Retinal pigment epithelial cell (primary cell): ENCODE measurements at places on chromosomes 2 and 18.
A peak's percentile ranks its signal among the peaks of the same experiment; 100 is the strongest.

DNA sequence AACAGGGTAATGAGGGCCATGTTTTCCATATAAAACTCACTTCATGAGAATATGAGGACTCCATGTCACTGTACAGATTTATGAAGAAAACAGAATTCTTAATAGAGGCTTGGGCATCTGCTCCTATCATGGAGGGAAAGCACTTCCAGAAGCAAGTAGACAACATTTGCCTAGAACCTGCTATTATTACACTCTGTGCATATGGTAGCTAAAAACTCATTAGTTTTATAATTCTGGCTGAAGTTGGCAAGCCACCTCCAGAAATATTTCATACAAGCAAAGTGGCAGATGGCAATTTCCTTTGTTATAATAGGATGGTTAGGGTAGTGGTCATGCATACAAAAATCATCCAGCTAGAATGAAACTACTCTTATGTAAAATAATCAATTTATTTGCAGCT lies 65.8 kb upstream of the TLK1 start:
- no peak for DNase-seq

DNA sequence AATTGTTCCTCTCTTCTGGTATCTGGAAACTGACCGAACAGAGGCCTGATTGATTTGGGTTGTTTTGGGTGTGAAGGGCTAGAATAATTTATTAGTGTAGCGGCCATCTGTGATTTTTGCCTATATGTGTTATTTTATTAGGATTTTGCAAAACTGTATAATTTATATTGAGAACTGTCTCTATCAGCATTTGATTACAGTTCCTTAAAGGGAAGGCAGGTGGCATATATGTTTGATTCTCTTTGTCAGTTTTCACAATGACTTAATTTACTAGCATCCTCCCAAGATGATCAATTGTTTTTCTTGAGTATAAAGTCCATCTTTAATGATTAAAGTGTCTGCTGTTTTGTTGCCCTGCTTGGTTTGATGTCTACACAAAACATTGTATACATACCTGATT lies 4.5 kb downstream of the NBEAL1 start:
- no peak for DNase-seq

DNA sequence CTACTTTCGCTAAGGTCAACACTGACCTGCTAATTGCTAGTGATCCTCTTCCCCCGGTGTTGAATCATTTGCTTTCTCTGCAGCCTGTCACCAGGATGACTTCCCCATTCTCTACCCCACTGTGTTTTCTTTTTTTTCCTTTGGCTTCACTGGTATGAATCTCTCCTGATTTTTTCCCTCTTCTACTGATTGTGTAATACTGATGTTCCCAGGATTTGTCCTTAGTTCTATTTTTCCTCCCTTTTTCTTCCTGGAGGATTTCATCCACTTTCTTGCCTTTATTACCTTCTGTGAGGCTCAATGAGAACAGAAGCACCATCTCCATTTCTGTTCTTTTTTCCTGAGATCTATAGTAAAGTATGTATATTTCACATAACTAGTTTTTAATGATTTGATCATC lies 14.1 kb upstream of the MSH2 start:
- DNase-seq, result no peak

DNA sequence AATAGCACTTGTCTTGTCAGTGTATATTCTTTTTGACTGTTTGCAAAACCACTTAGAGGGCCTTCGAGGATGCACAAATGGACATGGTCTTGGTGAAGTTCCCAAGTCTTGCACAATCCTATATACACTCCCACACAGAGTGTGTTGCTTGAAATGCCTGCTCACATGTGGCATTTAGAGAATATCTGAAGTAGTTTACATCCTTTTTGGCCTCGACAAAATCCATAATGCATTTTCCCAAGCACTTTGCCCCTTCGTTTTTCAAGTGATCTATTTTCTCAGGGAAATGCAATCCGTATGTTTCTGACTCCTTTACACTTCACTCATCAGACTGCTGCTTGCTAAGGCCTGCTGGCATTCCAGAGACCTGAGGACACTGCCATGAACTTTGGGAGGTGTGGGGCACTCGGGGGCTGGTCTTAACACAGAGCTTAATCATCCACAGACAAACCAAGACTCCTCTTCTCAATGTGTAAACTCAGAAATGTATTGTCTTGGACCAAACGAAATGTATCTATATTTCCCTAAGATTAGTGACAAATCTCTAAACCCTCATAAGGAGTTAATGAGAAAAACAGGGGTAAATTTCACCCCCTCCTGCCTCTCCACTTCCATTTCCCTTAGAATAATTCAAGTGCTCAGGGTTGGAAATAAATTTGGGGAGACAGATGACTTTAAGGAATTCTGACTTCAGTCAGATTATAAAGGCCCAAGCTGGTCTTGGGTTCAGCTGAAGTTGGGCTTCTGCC lies 219.3 kb upstream of the APCDD1 start:
- peak; percentile 79 for DNase-seq

- no peak for DNase-seq
Observed at GRCh38 chr2:144516411-144516980, 3.4 kb downstream of the ZEB2 start.

GRCh38 chr2:86592547-86593230 lies 29.4 kb upstream of the CHMP3 start:
- no peak for DNase-seq

DNA sequence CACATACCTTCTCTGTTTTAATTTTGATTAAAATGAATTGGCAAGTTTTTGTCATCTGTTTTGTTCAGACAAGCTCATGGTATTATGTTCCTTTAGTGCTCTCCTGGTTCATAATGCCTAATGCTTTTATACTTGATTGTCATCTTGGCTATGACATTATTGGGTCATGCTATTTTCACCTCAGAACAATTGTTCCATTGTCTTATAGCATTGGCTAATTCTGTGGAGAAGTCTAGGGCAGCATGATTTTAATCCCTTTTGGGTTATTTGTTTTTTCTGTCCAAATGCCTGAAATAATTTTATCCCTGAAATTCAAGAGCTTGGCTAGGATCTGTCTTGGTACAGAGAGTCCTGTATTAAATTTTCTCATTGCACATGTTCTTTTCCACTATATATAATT lies 83.8 kb upstream of the CCDC85A start:
- DNase-seq, result peak; percentile 78

GRCh38 chr2:99067871-99068625 lies 73.5 kb upstream of the C2orf15 start:
- no peak for DNase-seq

- DNase-seq, result no peak
Observed at GRCh38 chr18:11110509-11110908, 38.9 kb downstream of the PIEZO2 start.

- no peak for DNase-seq
Observed at GRCh38 chr2:10278029-10278762, 24.5 kb upstream of the HPCAL1 start.

DNA sequence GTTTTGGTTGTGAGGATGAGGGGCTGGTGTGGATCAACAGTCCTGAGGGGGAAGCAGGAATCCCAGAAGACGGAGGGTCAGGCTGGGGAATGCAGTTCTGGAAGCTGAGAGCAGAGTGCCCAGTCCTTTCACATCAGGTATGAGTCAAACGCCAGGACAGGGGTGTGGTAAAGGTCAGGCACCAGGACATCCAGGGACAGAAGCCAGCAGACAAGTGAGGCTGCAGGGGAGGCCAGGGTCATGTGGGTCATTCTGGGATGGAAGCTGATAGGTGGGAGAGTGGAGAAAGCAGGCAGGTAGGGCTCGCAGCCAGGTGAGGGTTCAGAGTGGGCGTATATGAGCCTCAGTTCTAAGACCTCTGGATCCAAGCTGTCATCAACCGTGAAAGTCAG lies 12.8 kb upstream of the GNLY start:
- DNase-seq, result no peak

DNA sequence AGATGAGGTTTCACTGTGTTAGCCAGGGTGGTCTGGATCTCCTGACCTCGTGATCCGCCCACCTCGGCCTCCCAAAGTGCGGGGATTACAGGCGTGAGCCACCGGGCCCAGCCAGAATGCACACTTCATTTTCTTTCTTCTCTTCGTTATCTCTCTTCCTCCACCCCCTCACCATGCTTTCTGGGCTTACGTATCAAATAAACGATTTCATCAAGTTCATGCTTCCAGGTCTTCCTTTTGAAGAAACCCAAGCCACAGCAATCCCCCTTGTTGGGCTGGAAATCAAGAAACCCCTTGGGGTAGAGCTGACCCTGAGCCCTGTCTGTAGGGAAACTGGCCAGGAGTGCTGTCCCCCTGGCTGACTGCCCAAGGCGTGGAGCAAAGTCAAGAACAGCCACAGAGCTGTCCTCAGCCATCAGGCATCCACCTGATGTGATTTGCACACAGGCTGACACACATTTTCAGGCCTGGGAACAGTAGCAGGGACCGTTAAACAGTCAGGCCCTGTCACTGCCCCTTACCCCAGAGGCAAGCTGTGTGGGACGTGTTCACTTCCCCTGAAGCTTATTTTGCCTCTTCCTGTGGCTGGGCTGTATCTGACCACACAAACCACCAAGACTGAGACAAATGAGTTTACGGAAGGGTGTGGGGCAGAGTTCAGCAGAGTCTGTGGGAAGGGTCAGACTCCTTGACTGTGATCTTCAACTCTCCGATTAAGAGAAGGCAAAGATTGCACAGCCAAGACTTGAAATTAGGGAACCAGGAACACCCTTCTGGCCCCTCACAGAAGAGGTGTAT lies 15.1 kb upstream of the NMUR1 start:
- no peak for DNase-seq
